ENCODE measurements at places on chromosomes 12 and 14.

DNA sequence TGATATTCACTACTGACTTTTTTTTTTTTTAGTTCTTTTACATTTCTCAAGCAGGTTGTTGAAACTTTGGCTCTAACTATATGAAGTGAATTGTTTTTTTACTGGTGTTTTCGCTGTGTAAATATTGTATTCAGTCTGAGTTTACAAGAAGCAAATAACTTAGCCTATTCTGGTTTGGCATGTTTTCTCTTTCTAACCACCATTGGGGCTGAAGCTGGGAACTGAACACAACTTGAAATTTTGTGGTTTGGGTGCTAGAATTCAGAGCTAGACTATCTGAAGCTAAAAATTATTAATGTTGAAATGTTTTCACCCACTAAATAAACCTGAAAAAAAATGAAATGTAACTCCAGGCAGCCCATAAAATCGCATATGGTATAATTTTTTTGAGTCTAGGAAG, 37.2 kb downstream of the RAD51B start:
- DNase-seq: no peak

DNA sequence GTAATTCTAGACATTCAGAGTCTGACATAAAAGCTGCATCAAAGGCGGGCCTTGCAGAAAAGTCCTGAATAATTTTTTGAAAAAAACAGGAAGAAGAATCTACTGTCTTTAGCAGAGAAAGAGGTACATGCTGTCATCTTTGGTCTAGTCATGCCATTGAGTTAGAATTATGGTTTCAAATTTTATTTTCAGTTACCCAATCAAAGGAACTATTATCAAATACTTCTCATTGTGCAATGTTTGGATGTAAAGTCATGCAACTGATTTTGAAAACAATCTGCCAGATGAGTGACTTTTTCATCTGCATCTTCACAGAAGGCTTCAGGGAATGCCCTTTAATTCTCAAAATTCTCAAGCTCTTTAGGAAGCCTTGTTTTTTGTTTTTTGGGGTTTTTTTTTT, 803.5 kb downstream of the FLRT2 start:
- DNase-seq: no peak

DNA sequence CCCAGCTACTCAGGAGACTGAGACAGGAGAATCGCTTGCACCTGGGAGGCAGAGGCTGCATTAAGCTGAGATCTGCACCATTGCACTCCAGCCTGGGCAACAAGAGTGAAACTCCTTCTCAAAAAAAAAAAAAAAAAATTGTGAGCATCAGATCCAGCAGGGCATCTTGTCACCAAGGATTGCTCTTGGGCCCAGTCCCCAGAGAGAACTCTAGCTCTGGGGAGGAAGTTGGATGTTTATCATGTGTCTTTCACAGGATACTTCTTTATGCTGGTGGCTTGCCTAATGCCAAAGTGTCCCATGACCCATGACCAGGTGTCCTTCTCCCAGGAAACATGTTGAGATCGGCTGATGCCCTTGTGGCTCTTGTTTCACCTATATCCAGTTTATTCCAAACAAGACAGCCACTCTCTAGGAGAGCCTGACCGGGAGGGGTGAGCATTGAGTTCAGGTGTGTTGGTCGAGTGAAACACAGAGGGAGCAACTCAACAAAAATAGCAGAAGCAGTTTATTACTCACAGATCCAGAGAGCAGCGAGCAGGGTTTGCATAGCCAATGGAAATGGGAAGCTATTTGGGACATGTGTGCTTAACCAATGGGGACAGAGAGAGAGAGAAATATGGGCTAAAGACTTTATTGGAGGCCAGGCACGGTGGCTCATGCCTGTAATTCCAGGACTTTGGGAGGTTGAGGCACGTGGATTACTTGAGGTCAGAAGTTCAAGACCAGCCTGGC, 6.6 kb upstream of the TCHP start:
- no peak for DNase-seq

DNA sequence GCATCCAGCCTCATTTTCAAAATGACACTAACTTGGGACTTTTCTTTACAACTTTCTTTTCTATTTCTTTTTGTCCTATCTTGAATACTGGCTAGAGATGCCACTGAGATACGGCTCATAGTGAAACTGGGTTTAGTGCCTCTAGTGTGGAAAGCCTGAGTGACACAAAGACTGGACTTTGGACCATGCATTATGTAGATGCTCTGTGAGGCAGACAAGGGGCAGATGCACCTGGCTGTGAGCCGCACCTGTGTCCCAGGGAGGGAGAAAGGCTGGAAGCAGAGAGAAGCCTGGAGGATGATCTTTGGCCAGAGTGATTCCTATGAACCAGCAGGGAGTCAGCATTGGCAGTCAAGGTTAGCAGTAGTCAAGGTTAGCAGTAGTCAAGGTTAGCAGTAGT, 852.3 kb upstream of the TMEM132C start:
- DNase-seq: no peak
